Foreskin keratinocyte (primary cell): ENCODE measurements at places on chromosomes 12 and 14.

- no peak for DNase-seq
These were observed 181.3 kb downstream of the CCDC59 start for GRCh38 chr12:82176761-82177490.

GRCh38 chr12:132154941-132155770 is 10.9 kb downstream of the NOC4L start:
- DNase-seq, result no peak

- DNase-seq, result no peak
These were observed 117.2 kb upstream of the DNM1L start for GRCh38 chr12:32561931-32562341.

DNA sequence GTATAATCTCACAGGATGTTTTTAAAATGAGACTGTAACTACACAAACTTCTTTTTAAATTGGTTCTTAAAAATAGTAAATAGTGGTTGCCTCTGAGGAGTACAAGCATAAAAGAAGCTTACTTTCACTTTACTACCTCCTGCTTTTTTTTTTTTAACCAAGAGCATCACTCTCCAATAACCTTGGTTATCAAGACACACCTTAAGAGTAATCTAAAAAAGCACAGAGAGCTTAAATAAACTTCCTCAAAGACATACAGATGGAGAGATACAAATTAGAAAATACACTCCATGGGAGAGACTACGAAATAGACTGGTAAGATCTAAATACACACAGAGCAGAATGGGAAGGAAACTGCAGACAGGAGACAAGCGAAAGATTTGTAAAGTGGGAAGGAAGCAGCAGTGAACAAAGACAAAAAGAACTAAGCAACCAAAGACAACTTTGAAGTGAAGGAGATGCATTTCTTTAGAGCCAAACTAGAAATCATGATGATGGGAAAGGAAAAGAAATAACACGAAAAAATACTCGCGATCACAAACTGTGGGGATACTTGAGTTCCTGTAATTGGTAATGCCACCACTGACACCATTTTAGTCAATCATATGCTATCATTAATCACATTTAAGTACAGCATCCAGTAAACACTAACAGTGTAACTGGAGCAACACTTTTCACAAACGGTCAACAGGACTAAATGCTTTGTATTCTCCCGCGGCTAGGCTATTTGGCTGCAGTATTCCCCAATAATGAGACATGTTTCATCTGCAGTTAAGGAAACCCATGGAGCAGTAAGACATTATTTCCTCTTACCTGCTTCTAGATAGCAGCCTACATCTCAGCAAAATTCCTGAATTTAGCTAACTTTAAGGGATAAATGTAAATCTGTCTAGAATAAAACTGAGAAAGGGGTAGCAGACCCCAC is 8.2 kb downstream of the SINHCAF start:
- DNase-seq, result peak; percentile 10

GRCh38 chr14:50335989-50336824 is 24.1 kb downstream of the DMAC2L start:
- no peak for DNase-seq

DNA sequence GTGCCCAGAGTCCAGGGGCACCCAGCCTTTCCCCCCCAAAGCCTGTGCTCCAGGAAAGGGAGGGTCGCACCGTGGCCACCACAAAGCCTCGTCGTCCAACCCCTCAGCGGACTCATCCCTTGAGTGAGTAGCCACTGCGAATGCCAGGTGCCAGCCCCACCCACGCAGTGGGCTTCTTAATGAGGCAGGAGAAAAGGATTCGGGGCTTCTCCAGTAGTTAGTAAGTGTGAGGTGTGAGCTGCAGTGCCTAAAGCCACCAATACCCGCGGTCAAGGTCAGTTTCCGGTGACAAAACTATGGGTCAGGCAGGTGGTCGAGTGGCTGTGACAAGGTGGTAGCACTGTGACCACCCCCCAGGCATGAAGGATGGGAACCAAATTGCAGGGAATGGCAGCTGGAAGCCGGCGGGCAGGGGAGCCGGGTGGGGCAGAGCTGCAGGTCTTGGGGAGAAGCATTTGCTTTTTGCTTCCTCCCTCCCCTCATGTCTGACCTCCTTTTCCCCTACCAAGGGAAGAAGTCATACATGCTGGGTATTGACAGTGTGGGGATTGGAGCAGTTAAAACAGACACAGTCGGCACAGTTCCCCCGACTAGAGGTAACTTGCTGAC is 8.0 kb downstream of the RAN start:
- DNase-seq, result no peak

- no peak for DNase-seq
These were observed 149.7 kb upstream of the DCN start for GRCh38 chr12:91332302-91332701.

- no peak for DNase-seq
These were observed 49.4 kb downstream of the LTBP2 start for GRCh38 chr14:74562515-74563232.

DNA sequence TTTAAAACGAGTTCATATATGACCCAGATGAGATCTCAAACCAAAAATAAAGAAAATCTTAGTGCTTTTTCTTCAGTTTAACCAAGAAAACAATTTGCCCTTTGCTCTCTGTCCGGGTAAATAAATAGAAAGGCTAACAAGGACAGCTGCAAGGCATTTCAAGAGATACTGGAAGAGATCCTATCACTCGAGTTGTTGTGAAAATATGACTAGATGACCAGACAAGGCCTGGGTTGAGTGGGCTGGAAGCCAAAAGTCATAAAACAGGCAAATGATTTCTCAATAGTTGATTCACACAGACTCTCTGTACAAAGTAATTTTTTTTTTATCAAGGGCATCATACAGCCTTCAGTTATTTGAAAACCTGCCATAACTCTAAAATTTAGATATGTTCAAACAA is 55.9 kb upstream of the AVPR1A start:
- DNase-seq, result peak; percentile 24

GRCh38 chr12:96812153-96812552 is 94.9 kb upstream of the NEDD1 start:
- DNase-seq, result no peak

- DNase-seq, result no peak
These were observed 11.7 kb downstream of the HDAC7 start for GRCh38 chr12:47808050-47808449.

GRCh38 chr12:52740584-52740983 is 36.6 kb downstream of the KRT76 start:
- peak; percentile 1 for DNase-seq

DNA sequence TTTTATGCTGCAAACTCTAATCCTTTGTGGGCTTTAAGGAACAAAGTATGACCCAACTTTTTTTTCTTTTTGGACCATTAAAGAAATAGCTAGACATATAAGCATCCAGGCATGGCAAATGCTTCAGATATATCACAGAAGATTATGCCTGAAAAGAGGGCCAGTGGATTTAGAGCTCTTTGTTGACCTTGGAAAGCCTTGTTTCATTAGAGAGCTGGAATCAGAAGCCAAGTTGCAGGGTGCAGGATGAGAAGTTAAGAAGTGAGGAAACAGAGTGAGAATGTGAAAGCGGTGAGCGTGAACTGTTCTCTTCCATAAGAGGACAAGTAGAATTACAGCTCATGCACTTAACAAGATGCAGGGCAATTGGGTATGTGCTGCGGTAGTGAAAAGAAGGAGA is 373.7 kb downstream of the SYT1 start:
- no peak for DNase-seq

- DNase-seq, result no peak
These were observed 51.9 kb upstream of the PPM1H start for GRCh38 chr12:62986844-62987243.

GRCh38 chr12:109573914-109574244 is 285 bp downstream of the MVK start:
- DNase-seq, result no peak

DNA sequence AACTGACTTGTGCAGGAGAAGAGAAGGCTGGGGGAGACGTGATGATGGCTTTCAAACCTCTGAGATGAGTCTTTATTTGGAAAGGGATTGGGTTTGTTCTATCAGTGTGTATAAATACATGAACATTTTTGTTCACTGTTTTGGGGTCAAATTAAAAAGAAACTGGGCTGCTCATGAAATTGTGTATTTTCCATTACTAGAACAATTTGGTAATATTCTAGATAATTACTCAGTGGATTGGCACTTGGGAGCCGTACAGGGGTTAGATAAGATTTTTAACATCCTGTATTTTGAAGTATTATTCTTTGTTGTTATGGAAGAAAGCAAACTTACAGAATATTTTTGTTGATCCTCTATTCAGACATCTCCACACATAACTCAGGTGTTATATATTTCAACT is 340.6 kb downstream of the PRKD1 start:
- no peak for DNase-seq

- no peak for DNase-seq
These were observed 12.0 kb downstream of the GNG2 start for GRCh38 chr14:51872396-51872795.

DNA sequence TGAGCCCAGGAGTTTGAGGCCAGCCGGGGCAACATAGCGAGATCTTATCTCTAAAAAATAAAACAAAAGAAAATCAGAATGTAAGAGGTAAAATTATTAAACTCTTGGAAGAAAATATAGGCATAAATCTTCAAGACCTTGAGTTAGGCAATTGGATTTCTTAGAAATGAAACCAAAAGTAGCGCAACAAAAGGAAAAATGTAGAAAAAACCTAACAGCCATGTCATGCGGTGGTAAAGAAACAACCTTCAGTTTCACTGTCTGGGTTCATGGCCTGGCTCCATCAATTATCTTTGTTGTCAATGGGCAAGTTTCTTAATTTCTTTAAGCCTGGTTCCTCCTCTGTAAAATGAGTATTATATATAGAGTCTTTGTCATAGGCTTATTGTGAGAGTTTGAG is 5.6 kb upstream of the GCH1 start:
- no peak for DNase-seq

DNA sequence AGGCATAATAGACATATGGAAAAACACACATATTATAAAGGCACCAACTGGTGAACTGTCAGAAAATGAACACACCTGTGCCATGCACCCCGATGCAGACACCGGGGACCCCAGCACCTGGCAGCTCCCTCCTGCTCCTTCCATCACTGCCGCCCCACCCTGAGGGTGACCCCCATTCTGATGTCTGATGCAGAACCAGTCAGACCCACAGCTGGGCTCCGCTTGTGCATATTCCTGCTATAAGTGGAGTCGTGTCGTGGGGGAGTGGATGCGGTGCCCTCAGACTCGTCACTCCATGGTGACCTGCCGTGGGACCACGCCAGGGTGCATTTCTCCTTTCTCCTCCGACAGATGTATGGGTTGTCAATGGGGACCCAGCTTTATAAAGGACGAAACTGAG is 45.7 kb upstream of the MEG3 start:
- no peak for DNase-seq

DNA sequence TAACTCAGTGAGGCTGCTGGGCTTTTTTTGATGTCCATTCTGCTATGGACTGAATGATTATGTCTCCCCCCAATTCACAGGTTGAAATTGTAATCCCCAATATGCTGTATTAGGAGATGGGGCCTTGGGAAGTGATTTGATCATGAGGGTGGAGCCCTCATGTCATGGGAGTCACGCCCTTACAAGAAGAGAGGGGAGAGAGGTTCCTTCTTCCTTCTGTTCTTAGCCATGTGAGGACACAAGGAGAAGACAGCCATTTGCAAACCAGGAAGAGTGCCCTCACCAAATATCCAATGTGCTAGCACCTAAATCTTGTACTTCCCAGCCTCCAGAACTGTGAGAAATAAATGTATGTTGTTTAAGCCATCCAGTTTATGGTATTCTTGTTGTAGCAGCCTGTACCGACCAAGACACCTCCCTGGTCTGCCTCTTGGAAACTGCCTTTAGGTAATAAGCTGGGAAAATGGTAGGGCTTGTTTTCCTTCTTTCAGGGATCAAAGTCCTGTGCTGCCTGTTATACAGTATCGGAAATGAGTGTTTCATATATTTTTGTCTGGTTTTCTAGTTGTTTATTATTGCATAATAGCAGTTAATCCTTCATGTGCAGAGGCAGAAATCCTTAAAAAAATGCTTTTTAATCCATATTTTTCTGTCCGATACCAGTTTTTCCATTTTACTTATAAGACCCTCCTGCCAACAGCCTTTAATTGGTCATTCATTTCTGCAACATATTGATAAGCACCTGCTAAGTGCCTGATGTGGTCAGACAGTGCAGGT is 16.3 kb downstream of the BORCS5 start:
- no peak for DNase-seq

DNA sequence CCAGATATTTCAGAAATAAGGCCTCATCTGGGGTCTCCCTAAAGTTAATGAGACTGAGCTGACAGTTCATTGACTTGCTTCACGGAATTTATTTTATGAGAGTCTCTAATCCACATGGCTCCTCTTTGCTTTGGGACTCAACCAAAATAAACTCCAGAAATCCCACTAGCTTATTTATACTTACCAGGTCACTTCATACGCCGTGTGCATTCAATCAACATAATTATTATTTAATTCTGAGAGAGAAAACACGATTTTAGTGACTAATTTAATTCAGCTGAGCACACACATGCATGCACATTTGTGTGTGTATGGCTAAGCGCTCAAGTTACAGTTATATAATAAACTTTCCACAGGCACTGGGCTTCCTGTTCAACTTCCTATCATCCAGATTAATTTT is 333.4 kb upstream of the CCDC196 start:
- DNase-seq, result no peak

DNA sequence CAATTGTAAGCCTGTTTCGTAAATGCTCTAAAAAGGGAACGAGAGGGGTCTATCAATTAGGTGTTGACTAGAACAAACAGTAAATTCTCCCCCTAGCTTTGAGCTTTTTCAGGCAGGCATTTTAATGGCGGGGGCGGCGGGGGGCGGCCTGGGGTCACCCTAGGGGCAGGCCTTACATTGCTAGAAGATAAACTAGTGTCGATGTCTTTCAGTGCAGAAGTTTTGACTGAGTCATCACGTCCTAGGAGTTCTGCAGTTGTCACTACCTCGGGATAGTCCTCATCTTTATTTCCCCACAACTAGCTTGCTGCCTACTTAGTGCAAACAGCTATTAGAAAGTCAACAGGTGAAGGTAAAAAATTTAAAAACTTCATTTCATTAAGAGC is 1.6 kb downstream of the ATP6V1D start:
- no peak for DNase-seq

GRCh38 chr14:101817501-101818001 is 56.0 kb downstream of the PPP2R5C start:
- DNase-seq, result no peak

DNA sequence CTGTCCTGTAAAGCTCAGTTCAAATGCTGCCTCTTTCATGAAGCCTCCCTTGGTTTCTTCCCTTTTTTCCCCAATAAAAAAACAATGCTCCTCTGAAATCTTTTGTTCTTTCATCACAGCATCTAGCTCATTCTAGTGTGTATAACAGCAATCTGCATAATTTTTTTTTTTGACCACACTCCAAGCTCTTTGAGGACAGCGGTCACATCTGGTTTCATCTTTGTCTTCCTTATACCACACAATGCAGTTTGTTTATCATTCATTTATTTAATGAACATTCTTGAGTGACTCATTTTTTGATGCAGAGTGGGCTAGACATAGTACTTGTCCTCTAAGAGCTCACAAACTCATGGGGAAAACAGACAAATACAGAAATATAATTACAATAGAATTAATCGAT is 7.3 kb downstream of the GNG2 start:
- DNase-seq, result no peak

GRCh38 chr14:73567951-73568885 is 795 bp upstream of the ACOT2 start:
- no peak for DNase-seq

GRCh38 chr14:102870994-102871831 is 51.2 kb upstream of the AMN start:
- DNase-seq, result no peak
